ENCODE measurements at places on chromosomes 11 and 22.
A peak's percentile ranks its signal among the peaks of the same experiment; 100 is the strongest.

DNA sequence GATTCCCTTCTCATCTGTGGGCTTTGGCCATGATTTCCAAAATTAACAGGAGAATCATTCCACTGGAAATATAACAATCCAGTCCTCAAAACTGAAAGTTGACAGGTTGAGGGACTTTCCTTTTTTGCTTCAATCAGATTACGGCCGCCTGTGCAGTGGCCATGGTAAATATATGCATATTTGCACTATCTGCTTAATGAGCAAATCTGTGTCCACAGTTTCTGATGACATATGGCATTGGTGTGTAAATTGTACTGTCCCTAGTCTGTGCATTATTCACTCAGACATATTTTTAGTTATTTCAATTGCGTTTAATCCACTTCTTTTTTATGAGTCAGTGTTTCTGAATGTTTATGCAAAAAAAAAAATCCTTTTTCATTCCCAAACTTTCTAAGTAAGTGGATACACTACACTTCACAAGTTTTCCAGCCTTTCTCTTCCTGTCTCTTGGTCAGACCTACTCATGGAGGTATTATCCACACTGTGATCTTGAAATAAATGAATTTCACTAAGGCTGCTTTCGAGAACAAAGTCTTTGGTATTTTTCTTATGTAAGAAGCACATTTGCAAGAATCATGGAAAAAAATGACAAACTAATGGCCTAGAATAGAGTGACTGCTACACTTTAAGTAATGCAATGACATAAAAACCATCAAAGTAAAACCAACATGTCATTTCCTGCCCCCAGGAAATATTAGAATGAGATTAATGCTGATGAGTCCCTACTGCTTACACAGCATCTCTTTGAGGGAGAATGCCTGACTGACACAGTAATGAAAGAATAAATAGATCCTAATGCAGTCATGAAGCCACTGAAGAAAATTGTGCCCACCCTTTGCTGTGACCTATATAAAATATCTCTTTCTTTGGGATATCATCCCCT is 76.4 kb upstream of the MTNR1B start:
- no peak for DNase-seq

GRCh38 chr11:94784884-94785283 is 16.7 kb downstream of the AMOTL1 start:
- DNase-seq: no peak

DNA sequence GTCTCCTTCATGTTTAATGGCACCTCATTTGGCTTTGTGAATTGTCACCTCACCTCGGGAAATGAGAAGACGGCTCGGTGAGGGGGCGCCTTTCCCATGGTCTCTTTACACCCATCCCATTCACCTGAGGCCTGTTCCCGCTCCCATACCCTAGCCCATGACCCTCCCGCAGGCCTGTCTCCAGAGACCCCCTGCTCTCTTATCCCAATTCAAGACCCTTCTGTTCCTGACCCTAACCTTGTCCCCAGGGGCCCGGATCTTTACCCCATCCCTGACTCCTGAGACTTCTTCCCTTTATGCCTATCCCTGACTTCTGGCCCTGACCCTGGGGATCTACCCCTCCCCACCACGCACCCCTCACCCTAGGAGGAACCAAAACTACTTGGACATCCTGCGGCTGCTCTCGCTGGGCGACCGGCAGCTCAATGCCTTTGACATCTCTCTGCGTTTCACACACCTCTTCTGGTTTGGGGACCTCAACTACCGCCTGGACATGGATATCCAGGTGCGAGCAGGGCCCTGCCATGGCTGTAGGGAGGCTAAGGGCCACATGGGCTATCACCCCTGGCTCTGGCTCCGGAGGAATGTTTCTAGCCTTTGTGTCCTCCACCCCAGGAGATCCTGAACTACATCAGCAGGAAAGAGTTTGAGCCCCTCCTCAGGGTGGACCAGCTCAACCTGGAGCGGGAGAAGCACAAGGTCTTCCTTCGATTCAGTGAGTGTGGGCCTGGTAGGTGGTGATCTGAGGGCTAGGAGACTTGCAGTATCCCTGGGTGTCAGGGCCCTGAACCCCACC is 7.9 kb downstream of the INPPL1 start:
- no peak for DNase-seq

DNA sequence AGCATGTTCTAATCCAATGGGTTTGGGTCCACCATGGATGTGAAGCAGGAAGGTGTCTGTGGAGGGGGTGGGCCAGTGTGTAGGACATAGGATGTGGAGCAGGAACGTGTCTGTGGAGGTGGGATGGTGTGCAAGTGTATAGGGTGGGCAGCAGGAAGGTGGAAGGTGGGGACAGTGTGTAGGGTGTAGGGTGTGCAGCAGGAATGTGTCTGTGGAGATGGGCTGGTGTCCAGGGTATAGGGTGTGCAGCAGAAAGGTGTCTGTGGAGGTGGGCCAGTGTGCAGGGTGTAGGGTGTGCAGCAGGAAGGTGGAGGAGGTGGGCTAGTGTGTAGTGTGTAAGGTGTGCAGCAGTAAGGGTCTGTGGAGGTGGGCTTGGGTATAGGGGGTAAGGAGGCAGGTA is 1068.0 kb downstream of the NTM start:
- DNase-seq: no peak

DNA sequence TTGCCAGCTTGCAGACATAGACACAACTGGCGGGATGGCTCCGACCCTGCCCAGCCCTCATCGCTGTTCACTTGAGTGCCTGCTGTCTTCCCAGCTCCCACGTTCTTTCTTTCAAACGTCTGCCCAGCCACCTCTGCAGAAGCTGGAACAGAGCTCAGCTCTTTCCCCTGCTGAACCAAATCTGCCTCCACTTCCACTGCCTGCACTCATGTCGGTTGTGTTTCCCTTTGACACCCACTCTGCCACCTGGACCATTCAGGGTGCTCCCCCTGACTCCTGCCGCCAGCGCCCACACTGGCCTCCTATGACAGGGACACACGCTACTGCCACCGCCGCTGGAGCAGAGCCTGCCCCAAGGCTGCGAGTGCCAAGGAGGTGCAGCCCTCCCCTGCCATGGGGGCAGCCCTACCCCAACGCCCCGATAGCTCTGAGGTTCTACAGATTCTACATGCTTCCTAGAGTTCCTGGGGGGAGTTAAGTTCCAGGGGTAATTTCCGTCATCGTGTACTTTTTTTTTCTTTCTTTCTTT is 37.9 kb downstream of the TST start:
- no peak for DNase-seq

DNA sequence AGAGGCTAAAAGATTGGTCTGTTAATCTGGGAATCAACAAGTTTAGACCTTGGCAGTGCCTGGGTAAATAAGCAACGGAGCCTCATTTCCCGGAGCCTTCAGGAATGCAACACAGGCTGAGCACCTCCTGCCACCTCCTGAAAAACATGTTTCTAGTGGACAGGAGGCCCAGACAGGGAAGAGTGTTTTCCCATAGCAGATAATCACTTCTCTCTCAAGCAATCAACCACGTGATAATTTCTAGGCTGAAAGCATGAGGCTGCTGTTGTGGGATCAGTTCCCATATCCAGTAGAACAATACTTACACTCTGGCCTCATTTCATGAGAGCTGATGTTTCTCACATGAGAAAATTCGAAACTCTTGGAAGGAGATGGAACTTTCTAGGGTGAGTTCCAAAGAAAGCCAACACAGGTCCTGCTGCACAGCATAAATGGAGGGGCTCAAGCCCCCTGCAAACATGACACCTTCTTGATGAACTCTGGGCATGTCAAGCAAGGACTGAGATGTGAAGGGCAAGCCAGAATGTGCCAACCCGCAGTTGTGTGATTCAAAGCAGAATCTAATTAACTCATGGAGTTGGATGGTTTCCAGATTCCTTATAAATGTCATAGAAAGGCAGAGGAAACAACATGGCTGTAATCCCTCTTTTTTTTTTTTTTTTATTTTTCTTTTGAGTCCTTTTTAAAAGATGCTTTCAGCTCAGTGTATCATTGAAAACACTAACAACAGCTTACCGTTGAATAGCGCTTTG is 228.5 kb upstream of the SESN3 start:
- DNase-seq: peak; percentile 7

DNA sequence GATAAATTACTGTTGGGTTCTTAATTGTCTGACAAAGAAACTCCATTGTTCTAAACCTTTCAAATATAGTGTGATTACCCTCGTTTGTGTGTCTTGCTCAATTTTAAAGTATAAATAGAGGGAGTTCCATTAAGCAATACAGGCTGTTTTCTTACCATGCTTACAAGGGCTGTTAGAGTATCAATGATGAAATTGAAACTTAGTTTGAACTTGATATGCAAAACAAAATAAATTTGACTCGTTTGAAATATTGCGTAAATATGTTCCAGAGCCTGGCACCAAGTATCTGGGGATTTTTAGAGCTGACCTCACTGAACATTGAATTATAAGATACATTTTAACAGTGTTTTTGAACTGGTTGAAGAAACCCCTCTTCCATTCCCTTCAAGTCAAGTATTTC is 31.7 kb downstream of the TEAD1 start:
- DNase-seq: no peak

DNA sequence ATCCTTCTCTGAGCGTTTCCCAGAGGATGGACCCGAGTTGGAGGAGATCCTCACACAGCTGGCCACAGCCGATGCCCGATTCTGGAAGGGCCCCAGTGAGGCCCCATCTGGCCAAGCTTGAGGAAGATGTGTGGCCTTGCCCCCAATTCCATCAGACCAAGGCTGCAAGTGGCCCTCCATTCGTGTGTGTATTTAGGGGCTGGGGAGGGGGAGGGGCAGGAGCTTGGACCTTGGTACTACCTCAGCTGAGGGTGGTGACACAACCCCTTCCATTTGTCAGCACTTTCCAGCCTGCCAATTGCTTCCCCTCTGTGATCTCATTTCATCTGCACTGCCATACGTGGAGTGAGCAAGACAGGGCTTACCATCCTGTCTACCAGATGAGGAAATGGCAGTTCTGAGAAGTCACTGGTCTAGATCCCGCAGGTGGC is 1.3 kb upstream of the BBS1 start:
- no peak for DNase-seq

DNA sequence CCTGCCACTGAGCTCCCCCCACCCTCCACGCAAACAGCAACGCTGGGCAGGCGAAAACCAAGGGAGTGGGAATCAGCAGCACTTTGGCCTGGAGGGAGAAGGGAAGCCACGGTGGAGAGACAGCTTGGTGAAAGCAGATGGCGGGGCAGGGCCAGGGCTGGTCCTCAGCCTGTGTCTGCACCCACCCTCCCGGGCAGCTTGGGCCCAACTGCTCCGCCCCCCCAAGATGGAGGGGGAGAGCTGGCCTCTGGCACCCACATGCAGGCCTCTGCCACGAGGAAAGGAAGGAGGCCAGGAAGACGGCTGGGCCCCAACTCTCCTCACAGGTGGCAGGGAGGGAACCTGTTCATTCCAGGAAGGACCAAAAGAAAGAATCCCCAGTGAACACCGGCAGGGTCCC is 17.8 kb downstream of the MAFF start:
- DNase-seq: no peak

- DNase-seq: no peak
Measured at GRCh38 chr22:20899827-20900423, 17.3 kb upstream of the CRKL start.

DNA sequence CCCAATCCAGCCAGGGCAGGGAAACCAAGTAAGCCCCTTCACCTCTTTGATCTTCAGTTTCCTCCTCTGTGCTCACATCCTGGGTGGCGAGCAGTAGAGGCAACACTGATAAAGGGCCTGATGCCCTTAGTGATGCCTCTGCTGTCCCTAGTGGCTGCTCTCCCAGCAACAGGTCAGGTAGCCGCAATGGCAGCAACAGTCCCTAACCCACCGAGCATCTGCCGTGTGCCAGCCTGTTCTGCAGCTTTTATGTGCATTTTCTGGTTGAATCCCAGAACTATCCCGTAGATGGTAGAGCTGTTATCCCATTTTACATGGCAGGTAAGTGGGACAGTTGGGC is 5.2 kb downstream of the SCYL1 start:
- DNase-seq: no peak

DNA sequence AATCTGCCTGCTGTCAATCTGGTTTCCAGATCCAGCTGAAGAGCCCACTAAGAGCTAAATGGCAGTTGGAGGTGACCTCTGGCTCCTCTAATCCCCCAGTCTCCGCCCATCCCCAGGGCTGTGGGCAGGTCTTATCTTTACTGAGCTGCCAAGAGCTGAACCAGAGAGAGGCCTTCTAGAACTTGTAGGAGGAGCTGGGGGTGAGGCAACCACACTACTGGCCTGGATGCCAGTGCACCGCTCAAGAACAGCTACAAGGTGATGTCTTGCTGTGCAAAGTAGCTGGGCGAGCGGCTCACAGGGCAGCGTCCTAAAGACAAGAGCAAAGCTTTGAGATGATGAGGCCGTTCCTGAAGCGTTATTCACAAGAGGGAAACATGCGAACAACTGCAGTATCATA is 374.6 kb downstream of the CTTN start:
- DNase-seq: no peak

- DNase-seq: no peak
Measured at GRCh38 chr11:70717936-70718595, 319.7 kb downstream of the CTTN start.

- DNase-seq: peak; percentile 52
Measured at GRCh38 chr22:37267135-37267587, 15.1 kb upstream of the CYTH4 start.

- peak; percentile 37 for DNase-seq
Measured at GRCh38 chr22:29457730-29458129, 19.3 kb downstream of the RFPL1 start.

DNA sequence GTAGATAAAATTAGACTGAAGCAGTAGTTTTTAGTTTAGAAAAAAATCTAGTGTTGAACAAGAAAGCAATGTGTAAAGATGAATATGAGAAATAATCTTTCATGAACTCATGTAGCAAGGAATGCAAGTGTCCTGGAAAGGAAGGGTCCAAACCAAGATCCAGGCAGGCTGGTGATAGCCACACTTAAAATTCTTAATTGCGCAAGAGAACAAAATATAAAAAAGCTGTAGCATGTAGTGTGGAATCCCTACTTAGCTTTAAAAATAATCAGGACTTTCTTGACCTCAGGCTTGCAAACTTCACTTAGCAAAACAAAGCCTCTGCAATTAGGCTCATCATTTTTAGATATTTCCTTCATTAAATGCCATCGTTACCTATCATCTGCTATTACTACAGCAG is 2186.1 kb upstream of the RAG2 start:
- DNase-seq: no peak

GRCh38 chr11:2451336-2451735 is 6.5 kb downstream of the KCNQ1 start:
- DNase-seq: no peak

GRCh38 chr11:123903932-123904331 is 2.0 kb downstream of the OR8D4 start:
- no peak for DNase-seq

- no peak for DNase-seq
Measured at GRCh38 chr11:12102588-12103410, 7.6 kb upstream of the MICAL2 start.

GRCh38 chr11:125532668-125533067 is 36.6 kb upstream of the FEZ1 start:
- no peak for DNase-seq

GRCh38 chr11:61264795-61265194 is 23.8 kb downstream of the PGA5 start:
- no peak for DNase-seq

GRCh38 chr11:44638032-44638431 is 72.6 kb downstream of the CD82 start:
- DNase-seq: no peak

All from endothelial cell of umbilical vein (primary cell).